ENCODE measurements at places on chromosomes 7 and 10.

GRCh38 chr10:78212060-78212785, 178.6 kb downstream of the RPS24 start:
- DNase-seq: no peak

GRCh38 chr10:64040781-64041180, 519.6 kb downstream of the REEP3 start:
- DNase-seq: no peak

- DNase-seq: no peak
These were observed 4.6 kb downstream of the GTPBP4 start for GRCh38 chr10:992871-993270.

DNA sequence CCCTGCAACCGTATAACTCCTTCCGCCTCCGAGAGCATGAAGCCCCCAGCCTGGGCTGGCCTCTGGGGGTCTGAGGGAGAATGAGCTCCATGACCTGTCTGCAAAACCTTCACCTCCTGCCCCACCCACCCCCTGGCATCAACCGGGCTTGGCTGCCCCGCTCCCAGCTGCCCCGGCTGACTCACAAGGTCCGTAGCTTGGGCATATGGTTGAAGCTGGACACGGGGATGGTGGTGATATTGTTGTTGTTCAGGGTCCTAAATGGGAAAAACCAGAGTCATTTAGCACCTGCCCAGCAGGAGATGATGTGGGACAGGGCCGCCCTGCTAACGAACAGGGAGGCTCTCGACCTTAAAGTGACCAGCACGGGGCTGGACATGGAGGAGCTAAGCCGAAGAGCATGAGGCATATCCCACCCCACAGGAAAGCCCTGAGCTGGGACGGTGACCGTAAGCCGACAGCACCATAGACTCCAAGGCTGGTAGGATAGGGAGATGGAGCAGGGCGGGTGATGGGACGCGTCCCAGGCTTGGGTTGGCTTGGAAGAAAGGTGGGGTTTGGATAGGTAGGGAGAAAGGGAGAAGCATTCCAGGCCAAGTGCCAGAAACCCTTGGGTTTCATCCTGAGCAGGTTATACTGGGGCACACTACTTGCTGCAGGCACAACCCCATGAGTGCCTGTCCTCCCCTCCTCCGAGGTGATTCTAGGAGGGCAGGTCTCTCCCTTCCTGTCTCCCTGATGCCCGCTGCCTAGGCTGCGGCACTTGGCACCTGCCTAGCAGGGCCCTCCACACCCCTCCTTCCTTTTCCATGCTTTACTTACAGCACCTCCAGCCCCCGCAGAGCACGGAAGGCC, 121.5 kb downstream of the SLIT1 start:
- DNase-seq: no peak

Data from activated T-helper 1 cell treated with anti-CD3 and anti-CD28 coated beads, Interleukin-2, amount 50 U/mL, for 16 hours (primary cell).